Activated CD4-positive, alpha-beta T cell treated with anti-CD3 and anti-CD28 coated beads, Interleukin-2, amount 10 ng/mL, durations not matched to agents 24 days and 14 days (primary cell): ENCODE measurements at places on chromosomes 4 and X. TPM values are rescaled to one million over a fixed set of nuclear protein-coding genes. Genes with fewer than 3 reads are reported as not detected.

GRCh38 chrX:49761481-49761880 lies 65.7 kb upstream of the PAGE1 start:
- no peaks in the 10 kb centered on the region for H3K4me1 ChIP-seq
- no peaks in the 10 kb centered on the region for H3K36me3 ChIP-seq
- DNase-seq = peak; percentile 60

DNA sequence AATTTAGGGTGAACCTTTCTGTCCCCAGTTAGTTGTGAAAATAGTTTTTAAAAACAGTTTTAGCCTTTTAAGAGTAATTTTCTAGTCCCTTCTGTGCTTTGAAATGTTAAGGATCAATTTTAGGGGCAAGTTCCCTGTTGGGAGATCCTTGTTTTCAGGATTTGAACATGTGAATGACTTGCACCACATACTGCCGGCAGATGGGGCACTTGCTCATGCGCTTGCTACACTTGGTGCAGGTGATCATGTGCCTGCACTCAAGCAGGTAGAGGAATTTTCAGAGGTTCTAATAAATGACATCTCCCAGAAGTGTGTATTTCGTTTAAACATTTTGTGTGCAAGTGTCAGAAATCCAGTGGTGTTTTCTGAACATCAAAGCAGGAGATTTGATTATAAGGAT lies 195.9 kb downstream of the CHM start:
- H3K36me3 ChIP-seq = no peaks in the 10 kb centered on the region
- H3K4me1 ChIP-seq = no peaks in the 10 kb centered on the region
- no peak overlapping the region for H3K4me3 ChIP-seq
- H3K27me3 ChIP-seq = no peaks in the 10 kb centered on the region
- peak; percentile 59 for DNase-seq

DNA sequence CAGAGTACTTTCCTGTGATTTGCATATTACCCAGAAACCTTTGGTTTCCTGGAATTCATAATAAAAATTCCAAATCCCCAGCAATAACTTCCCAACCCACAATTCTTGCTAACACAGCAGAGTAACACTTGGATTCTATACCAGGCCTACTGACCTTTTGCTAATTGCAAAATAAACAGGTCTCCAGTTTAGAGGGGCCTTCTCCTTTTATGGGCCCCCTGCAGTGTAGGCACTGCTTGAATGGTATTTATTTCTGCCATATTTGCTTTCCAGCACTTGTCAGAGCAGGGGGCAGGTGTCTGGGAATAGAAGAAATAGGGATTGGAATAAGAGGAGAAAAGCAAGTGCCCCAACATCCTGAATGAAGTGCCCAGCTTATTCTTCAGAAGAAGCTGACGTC lies 25.3 kb upstream of the GPC3 start:
- H3K4me3 ChIP-seq = no peak overlapping the region
- no peaks in the 10 kb centered on the region for H3K36me3 ChIP-seq
- no peaks in the 10 kb centered on the region for H3K27me3 ChIP-seq
- no peak for DNase-seq

DNA sequence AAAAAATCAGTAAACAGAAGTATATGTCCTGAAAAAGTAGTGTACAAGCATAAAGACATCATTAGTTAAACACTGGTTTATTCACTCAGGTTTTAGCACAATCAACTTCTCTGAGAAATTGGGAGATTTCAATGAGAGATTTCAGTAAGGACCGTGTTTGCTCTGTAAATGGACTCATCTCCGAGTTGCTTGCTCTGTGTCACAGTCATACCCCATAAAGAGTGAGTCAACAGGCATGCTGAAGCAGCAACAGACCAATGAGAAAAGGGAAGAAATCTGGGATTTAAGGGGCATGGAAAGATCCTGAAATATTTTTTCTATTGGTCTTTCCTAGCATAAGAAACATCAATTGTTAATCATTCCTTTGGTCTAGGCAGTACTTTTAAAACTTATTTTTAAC lies 4.7 kb downstream of the GLUD2 start:
- H3K27me3 ChIP-seq = peaks cover 11% of the 10 kb centered on the region
- H3K36me3 ChIP-seq = no peaks in the 10 kb centered on the region
- no peak overlapping the region for H3K4me3 ChIP-seq
- DNase-seq = no peak
- no peaks in the 10 kb centered on the region for H3K4me1 ChIP-seq
- H3K27ac ChIP-seq = no peak overlapping the region

- H3K4me3 ChIP-seq = no peak overlapping the region
- no peaks in the 10 kb centered on the region for H3K4me1 ChIP-seq
- no peaks in the 10 kb centered on the region for H3K36me3 ChIP-seq
These were observed 55.5 kb upstream of the LNX1 start for GRCh38 chr4:53646795-53647194.

DNA sequence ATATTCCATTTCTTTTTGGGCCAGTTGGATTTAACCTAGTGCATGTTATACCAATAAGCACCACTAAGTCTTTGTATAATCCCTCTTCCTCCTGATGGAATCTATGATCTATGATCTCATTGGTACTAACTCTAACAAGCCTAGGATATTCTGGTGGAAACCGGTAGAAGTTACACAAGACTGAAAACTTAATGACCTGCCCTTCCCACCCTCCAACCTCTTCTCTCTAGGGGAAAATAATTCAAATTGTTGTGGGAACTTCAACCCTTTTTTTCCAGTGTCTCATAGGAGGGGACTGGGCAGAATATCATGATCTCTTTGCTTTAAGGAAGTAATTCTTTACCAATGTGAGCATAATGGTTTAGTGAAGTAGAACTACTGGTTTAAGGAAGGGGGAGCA lies 289.5 kb upstream of the BOD1L1 start:
- no peaks in the 10 kb centered on the region for H3K36me3 ChIP-seq
- no peaks in the 10 kb centered on the region for H3K27me3 ChIP-seq
- DNase-seq = no peak
- H3K4me1 ChIP-seq = no peaks in the 10 kb centered on the region

GRCh38 chr4:182823576-182823975 lies 93.6 kb downstream of the DCTD start:
- H3K36me3 ChIP-seq = no peaks in the 10 kb centered on the region
- peaks cover 15% of the 10 kb centered on the region for H3K4me1 ChIP-seq
- H3K27ac ChIP-seq = no peak overlapping the region
- H3K4me3 ChIP-seq = no peak overlapping the region
- no peaks in the 10 kb centered on the region for H3K27me3 ChIP-seq
- DNase-seq = no peak

- no peak overlapping the region for H3K4me3 ChIP-seq
- H3K36me3 ChIP-seq = no peaks in the 10 kb centered on the region
- H3K27ac ChIP-seq = no peak overlapping the region
- H3K27me3 ChIP-seq = no peaks in the 10 kb centered on the region
These were observed 16.2 kb upstream of the AFF1 start for GRCh38 chr4:86918539-86919072.

CLDN22 gene
- total RNA-seq = not detected in 2 replicates

- H3K4me3 ChIP-seq = no peak overlapping the region
- H3K36me3 ChIP-seq = peaks cover 91% of the 10 kb centered on the region
- H3K4me1 ChIP-seq = peaks cover 21% of the 10 kb centered on the region
- no peak for DNase-seq
- H3K27ac ChIP-seq = no peak overlapping the region
These were observed 81.4 kb downstream of the IRF2 start for GRCh38 chr4:184392748-184393559.

DNA sequence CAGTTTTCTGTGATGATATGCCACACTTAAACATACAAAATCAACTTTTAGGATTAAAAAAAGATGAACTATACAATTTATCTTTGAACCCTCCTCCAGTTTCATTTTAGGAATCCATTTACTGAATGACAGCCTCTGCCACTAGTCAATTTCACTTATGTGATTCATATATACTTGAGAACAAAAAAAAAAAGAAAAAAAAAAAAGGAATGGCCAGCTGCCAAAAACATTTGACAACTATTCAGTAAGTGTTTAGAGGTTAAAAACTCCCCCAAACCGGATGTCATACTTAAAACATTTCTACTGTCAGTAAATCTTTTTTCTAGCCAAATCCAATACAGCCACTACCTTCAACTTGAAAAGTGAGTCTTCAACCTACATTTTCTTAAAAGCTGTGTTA lies 266.7 kb upstream of the MAGEB2 start:
- no peak for DNase-seq
- no peaks in the 10 kb centered on the region for H3K27me3 ChIP-seq
- H3K4me1 ChIP-seq = no peaks in the 10 kb centered on the region
- H3K36me3 ChIP-seq = no peaks in the 10 kb centered on the region
- H3K4me3 ChIP-seq = no peak overlapping the region
- no peak overlapping the region for H3K27ac ChIP-seq

- no peaks in the 10 kb centered on the region for H3K4me1 ChIP-seq
- no peak for DNase-seq
- H3K27me3 ChIP-seq = no peaks in the 10 kb centered on the region
These were observed 510.6 kb upstream of the CNKSR2 start for GRCh38 chrX:20863649-20864048.

PLAC8 gene
- 41.2 and 41.4 TPM in 2 replicates for total RNA-seq

DNA sequence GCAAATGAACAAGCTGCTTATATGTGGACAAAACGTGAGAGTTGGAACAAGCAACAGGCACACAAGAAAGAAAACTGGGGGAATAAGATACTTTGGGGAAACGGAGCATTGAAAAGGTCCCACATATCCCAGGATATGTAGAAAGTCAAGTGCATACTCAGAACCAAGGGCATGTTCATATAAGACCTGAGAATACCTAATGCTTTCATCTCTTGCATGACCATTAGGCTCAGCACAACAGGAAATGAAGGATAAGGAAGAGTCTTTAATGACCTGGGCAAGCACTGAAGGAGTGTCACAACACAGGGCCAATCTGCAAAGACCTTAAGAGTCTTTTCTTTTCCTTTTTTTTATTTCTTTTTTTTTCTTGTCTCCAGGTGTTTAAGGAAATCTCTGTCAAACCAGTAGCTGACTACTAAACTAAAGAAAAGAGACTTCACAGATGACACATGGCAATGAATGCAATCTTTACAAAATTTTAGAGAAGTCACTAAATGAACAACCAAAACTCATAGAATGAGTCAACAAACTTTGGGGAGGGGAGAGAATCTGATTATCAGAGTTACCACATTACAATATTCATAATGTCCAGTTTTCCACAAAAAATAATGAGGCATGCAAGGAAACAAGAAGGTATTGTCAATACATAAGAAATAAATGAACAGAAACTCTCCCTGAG lies 67.9 kb upstream of the STK26 start:
- H3K4me3 ChIP-seq = no peak overlapping the region
- DNase-seq = no peak
- peaks cover 2% of the 10 kb centered on the region for H3K27me3 ChIP-seq
- peaks cover 7% of the 10 kb centered on the region for H3K4me1 ChIP-seq
- H3K27ac ChIP-seq = no peak overlapping the region

HMGN5 gene
- 0.88 and 1.5 TPM in 2 replicates for total RNA-seq

DNA sequence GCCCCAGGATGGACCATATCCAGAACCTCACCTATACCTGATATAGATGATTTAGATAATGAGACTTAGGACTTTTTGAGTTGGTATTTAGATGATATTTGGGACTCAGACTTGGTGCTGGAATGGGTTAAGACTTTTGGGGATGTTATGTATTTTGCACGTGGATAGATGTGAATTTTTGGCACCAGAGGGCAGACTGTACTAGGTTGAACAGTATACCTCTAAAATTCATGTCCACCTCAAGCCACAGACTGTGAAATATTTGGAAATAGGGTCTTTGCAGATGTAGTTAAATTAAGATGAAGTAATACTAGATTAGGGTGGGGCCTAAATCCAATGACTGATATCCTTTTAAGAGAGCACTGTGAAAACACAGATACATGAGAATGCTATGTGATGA lies 15.6 kb downstream of the RBM41 start:
- H3K27ac ChIP-seq = no peak overlapping the region
- no peak overlapping the region for H3K4me3 ChIP-seq
- no peaks in the 10 kb centered on the region for H3K27me3 ChIP-seq
- H3K4me1 ChIP-seq = peaks cover 7% of the 10 kb centered on the region
- H3K36me3 ChIP-seq = peaks cover 40% of the 10 kb centered on the region

GRCh38 chr4:96035727-96036126 lies 195.8 kb downstream of the PDHA2 start:
- no peaks in the 10 kb centered on the region for H3K4me1 ChIP-seq
- H3K36me3 ChIP-seq = no peaks in the 10 kb centered on the region
- H3K27me3 ChIP-seq = no peaks in the 10 kb centered on the region
- H3K4me3 ChIP-seq = no peak overlapping the region

DNA sequence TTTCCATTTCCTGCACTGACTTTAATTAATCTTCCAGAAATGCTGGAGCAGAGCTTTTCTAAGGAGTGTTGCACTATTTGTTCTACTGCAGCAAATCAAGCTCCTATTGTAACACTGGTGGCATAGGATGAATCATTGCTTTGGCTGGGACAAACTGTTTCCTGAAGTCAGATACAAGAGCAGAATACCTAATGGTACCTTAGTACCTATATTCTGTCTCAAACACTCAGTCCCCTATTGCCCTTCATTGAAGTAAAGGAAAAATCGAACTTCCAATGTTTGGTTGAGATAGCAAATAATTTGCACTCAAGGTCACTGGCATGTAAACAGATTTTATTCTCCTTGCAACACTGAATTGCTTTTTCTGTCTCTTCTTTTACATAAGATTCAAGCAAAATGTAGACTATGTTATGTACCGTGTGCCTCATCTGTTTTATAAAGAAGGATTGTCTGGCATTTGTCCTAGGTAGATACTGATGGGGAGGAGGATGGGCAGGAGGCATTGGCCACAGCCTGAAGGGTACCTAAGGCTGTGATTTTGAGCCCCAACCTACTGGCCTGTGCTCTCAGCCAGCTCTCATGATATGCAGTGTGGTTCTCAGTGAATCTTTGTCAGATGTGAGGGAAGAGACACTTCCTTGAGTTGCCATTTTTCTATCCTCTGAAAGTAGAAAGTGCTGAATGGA lies 141.6 kb downstream of the AASDH start:
- H3K27ac ChIP-seq = no peak overlapping the region
- no peak overlapping the region for H3K4me3 ChIP-seq
- no peaks in the 10 kb centered on the region for H3K4me1 ChIP-seq
- H3K36me3 ChIP-seq = no peaks in the 10 kb centered on the region
- DNase-seq = no peak

DNA sequence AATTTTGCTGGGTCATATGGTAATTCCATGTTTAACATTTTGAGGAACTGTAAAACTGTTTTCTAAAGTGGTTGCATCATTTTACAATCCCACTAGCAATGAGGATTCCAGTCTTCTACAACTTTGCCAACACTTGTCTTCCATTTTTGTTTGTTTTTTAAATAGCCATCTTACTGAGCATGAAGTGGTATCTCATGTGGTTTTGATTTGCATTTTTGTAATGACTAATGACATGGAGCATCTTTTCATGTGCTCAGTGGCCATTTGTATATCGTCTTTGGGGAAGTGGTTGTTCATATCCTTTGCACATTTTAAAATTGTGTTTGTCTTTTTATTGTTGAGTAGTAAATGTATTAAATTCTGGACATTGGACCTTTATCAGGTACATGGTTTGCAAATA lies 94.7 kb downstream of the TMEM131L start:
- H3K27me3 ChIP-seq = no peaks in the 10 kb centered on the region
- no peak overlapping the region for H3K27ac ChIP-seq
- peaks cover 67% of the 10 kb centered on the region for H3K36me3 ChIP-seq
- H3K4me3 ChIP-seq = no peak overlapping the region
- DNase-seq = no peak

ADGRG4 gene
- total RNA-seq = not detected in 2 replicates

PGM2 gene
- total RNA-seq = 53.4 and 55.1 TPM in 2 replicates

GRCh38 chr4:180909279-180909678 lies 1333.9 kb upstream of the TENM3 start:
- no peak overlapping the region for H3K4me3 ChIP-seq
- no peak for DNase-seq
- H3K36me3 ChIP-seq = no peaks in the 10 kb centered on the region
